Neural crest cell (in vitro differentiated cells): ENCODE measurements at places on chromosomes 13 and 19. TPM values are rescaled to one million over a fixed set of nuclear protein-coding genes. Genes with fewer than 3 reads are reported as not detected.

Gene GAPDHS
- total RNA-seq: not detected in 2 replicates

DNA sequence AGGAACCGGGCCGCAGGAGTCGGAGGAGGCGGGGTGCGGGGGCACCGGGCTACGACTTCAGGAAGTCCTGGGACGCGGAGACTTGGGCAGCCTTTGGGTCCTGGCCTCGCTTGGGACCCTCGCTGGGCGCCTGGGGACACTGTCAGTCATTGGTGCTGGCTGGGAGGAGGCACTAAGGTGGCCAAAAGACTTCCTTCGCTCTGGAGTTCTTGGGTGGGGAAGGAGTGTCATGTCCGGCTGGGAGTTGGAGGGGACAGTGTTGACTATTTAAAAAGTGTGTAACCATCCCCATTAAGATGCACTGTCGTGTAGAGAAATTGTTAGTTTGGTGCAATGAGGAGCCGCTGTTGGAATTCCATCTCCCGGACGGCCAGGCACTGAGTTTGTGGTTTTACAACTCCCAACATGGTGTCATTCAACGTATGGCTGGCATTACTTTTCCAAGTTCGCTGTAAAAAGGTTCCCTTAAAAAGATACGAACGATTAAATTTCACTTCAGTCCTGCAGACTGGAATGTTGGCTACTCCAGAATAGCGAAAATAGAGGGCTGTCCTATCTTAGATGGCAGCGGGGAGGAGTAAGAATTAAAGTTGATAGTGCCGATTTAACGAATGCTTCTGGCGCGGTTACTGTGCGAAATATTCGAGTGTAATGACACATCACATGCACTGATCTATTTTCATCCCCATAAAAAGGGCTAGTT is 776 bp downstream of the DNAJC3 start:
- peaks cover 40% of the 10 kb centered on the region for H3K4me1 ChIP-seq
- H3K27ac ChIP-seq: peak overlapping the region; percentile 73
- H3K27me3 ChIP-seq: no peaks in the 10 kb centered on the region
- DNase-seq: no peak
- H3K4me3 ChIP-seq: peak overlapping the region; percentile 95

DNA sequence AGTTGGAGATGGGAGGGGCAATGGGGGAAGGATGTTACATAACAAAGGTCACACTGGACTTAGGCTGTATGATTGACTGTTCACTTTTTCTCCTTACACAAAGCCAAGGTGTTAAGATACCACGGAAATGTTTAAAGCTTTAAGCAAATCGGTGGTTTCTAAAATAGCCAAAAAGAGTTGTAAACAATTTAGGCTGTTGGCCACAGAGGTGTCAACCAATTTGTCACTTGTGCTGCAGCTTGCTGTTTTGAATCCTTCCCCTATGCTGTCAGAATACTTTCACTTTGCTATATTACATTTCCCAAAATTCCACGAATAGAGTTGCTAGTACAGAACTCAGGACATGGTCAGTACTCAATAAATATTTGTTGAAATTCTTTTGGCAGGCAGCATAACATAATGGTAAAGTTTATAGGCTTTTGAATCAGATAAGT is 149.3 kb downstream of the VWA8 start:
- H3K27ac ChIP-seq: no peak overlapping the region
- H3K4me3 ChIP-seq: no peak overlapping the region
- H3K4me1 ChIP-seq: peaks cover 12% of the 10 kb centered on the region
- H3K27me3 ChIP-seq: no peaks in the 10 kb centered on the region
- no peak for DNase-seq

GRCh38 chr13:56015919-56016318 is 1124.8 kb upstream of the PRR20A start:
- H3K4me3 ChIP-seq: no peak overlapping the region
- H3K4me1 ChIP-seq: no peaks in the 10 kb centered on the region
- no peaks in the 10 kb centered on the region for H3K36me3 ChIP-seq
- H3K27me3 ChIP-seq: no peaks in the 10 kb centered on the region
- no peak for DNase-seq
- no peak overlapping the region for H3K27ac ChIP-seq

Gene ALOX5AP
- total RNA-seq: not detected in 2 replicates

DNA sequence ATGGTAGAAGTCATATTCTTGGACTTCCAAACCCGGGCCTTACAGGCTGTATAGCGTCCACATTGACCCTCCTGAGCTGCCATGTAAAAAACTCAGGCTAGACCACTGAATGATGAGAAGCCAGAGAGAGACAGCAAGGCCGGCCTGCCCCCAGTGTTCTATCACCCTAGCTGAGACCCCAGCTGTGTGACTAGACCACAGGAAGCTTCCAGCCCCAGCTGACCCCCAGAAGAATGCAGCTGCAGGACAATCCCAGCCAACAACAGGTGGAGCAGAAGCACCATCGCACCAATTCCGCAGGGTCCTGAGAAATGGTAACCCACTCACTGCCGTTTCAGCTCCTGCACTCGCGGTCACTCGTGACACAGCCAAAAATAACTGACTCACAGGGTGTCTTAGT is 2.9 kb upstream of the ATP11A start:
- no peak overlapping the region for H3K27ac ChIP-seq
- H3K36me3 ChIP-seq: no peaks in the 10 kb centered on the region
- DNase-seq: no peak
- peak overlapping the region; percentile 85 for H3K4me3 ChIP-seq
- peaks cover 28% of the 10 kb centered on the region for H3K4me1 ChIP-seq

- H3K4me1 ChIP-seq: peaks cover 11% of the 10 kb centered on the region
- no peaks in the 10 kb centered on the region for H3K36me3 ChIP-seq
- no peak overlapping the region for H3K4me3 ChIP-seq
- no peaks in the 10 kb centered on the region for H3K27me3 ChIP-seq
- no peak for DNase-seq
Observed at GRCh38 chr13:35888457-35888883, 242.7 kb downstream of the DCLK1 start.

DNA sequence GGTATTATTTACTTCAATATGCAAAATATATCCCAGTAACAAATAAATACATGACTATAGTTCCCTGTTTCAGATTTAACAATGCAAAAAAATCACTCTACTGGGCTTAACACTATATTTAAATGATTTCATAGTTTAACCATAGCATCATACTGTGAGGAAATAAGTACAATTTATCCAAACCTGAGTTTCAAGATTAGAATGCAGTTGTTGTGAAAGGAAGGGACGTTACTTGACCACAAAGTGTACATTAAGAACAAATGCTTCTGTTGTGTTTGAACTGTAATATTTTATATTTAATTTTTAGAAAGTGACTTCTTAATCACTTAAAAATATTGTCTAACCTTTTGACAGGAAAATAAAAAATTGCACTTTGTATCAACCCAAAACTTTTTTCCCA is 1747.9 kb upstream of the SPRY2 start:
- no peak for DNase-seq
- H3K27me3 ChIP-seq: no peaks in the 10 kb centered on the region
- peaks cover 2% of the 10 kb centered on the region for H3K36me3 ChIP-seq
- no peak overlapping the region for H3K4me3 ChIP-seq
- no peak overlapping the region for H3K27ac ChIP-seq

DNA sequence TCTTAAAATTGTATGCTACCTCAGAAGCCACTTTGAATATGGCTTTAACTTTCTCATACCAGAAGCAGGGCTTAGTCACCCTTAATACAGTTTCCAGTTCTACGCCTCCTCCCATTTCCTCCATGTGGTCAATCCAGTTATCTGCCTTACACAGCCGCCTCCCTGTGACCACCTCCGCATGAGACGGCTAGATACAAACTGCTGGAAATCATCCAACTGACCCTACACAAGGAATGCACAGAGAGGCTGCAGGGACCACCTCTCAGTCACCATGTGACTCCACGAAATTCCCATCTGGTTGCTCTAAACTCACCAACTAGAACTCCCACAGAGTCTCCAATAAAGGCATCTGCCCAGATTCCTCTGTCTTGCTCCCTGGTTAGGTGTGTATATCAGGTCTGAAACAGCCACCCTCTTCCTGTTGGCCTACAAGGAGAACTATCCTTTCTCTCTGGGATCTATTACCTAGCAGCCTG is 6.8 kb downstream of the ZNF564 start:
- H3K27ac ChIP-seq: peak overlapping the region; percentile 35
- peaks cover 54% of the 10 kb centered on the region for H3K36me3 ChIP-seq
- H3K4me1 ChIP-seq: peaks cover 4% of the 10 kb centered on the region
- no peaks in the 10 kb centered on the region for H3K27me3 ChIP-seq

DNA sequence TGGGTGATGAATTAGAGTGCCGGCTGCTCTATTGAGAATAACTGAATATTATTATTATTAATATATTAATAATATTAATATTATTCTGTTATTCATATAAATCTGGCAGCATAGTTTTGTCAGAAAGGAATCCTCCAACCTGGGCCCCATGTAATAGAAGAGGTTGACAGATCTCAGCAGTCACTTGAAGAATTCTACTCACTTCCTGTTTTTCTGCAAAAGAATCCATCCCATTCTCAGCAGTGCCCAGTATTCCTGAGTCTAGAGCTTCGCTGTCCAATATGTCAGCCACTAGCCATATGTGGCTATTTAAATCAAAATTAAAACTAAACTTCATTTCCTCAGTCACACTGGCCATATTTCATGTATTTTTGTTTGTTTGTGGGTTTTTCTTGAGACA is 72.4 kb upstream of the USPL1 start:
- H3K27ac ChIP-seq: no peak overlapping the region
- no peaks in the 10 kb centered on the region for H3K4me1 ChIP-seq
- DNase-seq: no peak
- H3K4me3 ChIP-seq: no peak overlapping the region
- no peaks in the 10 kb centered on the region for H3K36me3 ChIP-seq

DNA sequence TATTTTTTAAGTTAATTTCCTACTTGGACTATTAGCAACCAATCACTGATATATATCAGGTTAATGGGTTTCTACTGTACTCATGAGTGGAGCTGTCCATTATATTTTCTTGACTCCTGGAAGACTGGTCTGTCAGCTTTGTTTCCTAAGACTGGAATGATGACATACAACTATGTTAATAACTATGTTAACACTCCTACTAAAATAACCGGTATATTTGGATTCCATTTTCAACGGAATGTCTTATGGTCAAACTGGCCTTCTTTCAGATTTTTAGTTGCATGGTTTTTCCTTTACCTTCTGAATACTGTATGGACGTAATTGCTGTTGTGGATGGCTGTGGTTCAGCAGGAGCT is 45.8 kb upstream of the GPI start:
- H3K27me3 ChIP-seq: no peaks in the 10 kb centered on the region
- peaks cover 8% of the 10 kb centered on the region for H3K36me3 ChIP-seq
- DNase-seq: no peak
- H3K4me1 ChIP-seq: peaks cover 4% of the 10 kb centered on the region
- no peak overlapping the region for H3K27ac ChIP-seq

DNA sequence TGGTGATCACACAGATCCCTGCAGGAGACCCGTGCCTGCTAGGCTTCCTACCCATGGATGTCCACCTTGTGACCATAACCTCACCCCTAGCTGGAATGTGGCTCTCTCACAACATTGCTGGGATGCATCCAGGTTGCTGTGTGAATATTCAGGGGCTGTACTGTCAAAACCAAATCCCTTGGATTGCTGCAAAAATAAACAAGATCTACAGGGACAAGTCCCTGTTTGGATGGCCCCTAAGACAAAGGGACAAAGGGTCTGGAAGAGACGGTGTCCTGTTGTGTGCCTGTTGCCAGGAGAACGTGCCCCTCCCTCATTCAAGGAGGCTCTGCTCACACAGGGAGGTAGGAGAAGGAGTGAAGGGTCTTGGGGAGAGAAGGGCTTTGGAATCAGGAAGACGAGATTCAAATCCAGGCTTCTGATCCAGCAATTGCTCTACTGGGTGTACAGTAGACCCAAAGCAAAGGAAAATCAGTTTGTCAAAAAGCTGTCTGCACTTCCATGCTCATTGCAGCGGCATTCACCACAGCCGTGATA is 89.2 kb upstream of the WASF3 start:
- no peak overlapping the region for H3K4me3 ChIP-seq
- no peak for DNase-seq
- H3K27ac ChIP-seq: peak overlapping the region; percentile 83
- no peaks in the 10 kb centered on the region for H3K36me3 ChIP-seq
- H3K4me1 ChIP-seq: peaks cover 10% of the 10 kb centered on the region

DNA sequence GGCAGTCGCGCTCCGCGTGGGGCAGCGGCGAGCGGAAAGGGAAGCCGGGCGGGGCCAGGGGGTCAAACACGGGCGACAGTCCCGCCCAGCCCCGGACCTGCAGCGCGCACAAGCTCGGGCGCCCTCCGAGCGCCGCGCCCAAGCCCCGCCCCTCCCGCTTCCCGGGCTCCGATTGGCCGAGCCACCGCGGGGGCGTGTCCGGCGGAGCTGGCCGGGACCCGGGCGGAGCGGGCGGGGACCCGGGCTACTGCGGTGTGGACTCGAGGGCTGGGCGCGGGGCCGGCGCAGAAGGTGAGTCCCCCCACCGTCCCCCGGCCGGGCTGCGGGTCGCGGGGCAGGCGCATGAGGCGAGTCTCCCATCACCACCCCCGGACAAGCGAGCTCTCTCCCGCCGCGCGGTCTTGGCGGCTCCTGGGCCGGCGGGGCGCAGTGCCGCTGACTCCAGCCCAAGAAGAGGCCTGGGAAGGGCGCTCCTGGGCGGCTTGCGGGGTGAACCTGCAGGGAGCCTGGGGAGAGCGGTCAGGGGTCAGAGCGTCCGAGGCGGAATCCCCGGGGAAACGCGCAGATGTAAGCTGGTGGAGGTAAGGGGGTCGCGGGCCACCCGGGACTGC is at the start of gene PLEKHF1:
PLEKHF1 (plus strand) TSS at position 247 of the 611 bp plus-strand sequence. CDS start 8,379 bp downstream, outside the sequence.
- H3K4me3 ChIP-seq: peak within 1 kb of the TSS; percentile 80
- DNase-seq: peak; percentile 83
- peaks cover 47% of the 10 kb centered on the region for H3K27me3 ChIP-seq
- no peak within 1 kb of the TSS for H3K27ac ChIP-seq
- no peaks in the 10 kb centered on the region for H3K36me3 ChIP-seq
- H3K4me1 ChIP-seq: peaks cover 14% of the 10 kb centered on the region

Gene ZNF415
- 12.6 and 13.6 TPM in 2 replicates for total RNA-seq

Gene ZFP14
- total RNA-seq: 10.6 and 12.3 TPM in 2 replicates

Gene HNRNPL
- 718 and 728 TPM in 2 replicates for total RNA-seq

Gene ZNF541
- total RNA-seq: not detected in 2 replicates

GRCh38 chr19:12117201-12117970 is 22.8 kb downstream of the ZNF20 start:
- H3K27ac ChIP-seq: no peak overlapping the region
- H3K27me3 ChIP-seq: no peaks in the 10 kb centered on the region
- H3K36me3 ChIP-seq: peaks cover 46% of the 10 kb centered on the region
- H3K4me3 ChIP-seq: no peak overlapping the region

- no peak for DNase-seq
- H3K36me3 ChIP-seq: peaks cover 69% of the 10 kb centered on the region
- no peak overlapping the region for H3K27ac ChIP-seq
Observed at GRCh38 chr19:50040967-50041366, 15.2 kb downstream of the ZNF473 start.

Gene SIAH3
- 0.36 and 0.42 TPM in 2 replicates for total RNA-seq

Gene ZNF729
- total RNA-seq: not detected in 2 replicates

Gene IGFL1
- not detected in 2 replicates for total RNA-seq

Gene RNF225
- total RNA-seq: 1.5 and 1.6 TPM in 2 replicates
